Upper lobe of right lung (tissue), 1 donor: ENCODE measurements at places on chromosomes 1 and 21. TPM values are rescaled to one million over a fixed set of nuclear protein-coding genes. Genes with fewer than 3 reads are reported as not detected.

GRCh38 chr1:234957330-234958065 lies 171.1 kb downstream of the TOMM20 start:
- H3K4me3 ChIP-seq, result no peak overlapping the region
- no peak overlapping the region for H3K27ac ChIP-seq

- H3K36me3 ChIP-seq, result no peaks in the 10 kb centered on the region
- no peak for DNase-seq
- H3K4me3 ChIP-seq, result no peak overlapping the region
- H3K27ac ChIP-seq, result no peak overlapping the region
- H3K4me1 ChIP-seq, result no peaks in the 10 kb centered on the region
Measured at GRCh38 chr1:154707901-154708463, 100.0 kb upstream of the ADAR start.

DNA sequence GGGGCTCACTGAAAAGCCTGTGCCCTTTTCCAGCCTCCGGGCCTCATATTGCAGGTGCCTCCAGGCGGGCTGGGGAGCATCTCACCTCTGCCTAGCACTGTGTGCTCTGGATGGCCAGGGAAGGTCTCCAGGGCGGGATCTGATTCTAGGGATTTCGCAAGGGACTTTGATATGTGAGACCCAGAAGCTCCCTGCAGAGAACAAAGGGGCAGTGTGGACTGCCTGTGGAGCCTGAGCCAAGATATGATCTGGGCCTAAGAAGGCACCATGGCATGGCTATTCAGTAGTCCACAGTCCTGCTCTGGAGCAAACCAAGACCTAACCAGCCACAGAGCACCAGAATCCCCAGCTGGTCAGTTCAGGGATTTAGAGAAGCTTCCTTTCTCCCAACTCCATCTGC lies 157.2 kb downstream of the ST6GALNAC5 start:
- H3K36me3 ChIP-seq, result no peaks in the 10 kb centered on the region
- H3K27me3 ChIP-seq, result no peaks in the 10 kb centered on the region
- H3K4me3 ChIP-seq, result no peak overlapping the region
- DNase-seq, result no peak

DNA sequence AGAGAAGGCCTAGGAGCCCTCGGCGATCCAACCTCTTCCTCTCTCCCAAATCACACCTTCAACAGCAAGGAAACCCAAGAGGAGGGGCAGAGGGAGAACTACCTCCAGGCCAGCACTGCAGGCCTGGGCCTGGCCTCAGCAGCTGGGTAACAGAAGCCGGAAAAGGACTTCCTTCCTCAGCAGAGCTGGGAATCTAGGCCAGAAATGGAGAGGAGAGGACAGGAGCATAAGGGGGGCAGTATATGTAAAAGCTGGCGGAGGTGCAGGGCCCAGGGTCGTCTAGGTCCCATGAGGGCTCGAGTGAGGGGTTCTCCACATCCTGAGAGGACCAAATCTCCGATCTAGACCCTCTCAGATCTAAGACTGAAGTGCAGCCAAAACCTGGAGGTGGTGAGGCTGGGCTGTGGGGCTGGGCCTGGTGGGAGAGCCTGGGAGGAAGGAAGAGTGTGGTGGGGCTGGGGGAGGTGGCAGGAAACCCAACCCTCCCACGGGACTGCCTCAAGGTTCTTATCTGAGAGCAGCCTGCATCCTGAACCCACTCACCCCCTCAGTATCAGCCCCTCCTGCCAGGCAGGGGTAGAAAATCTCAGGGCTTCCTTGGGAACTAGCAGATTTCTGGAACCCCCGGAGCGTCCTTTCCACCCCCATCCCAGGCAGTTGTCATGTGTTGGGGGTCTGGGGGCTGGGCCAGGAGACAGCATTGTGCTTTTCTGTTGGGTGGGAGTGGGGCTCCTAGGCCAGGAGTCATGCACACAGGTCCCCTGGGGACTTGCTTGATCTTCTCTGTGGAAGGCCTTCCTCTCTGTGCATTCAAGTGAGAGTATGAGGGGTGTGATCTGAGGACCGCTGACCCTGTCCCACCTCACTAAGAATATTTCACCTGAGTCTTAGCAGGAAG lies 33.0 kb downstream of the PIK3C2B start:
- peaks cover 58% of the 10 kb centered on the region for H3K4me1 ChIP-seq
- H3K4me3 ChIP-seq, result no peak overlapping the region
- no peak for DNase-seq
- H3K27ac ChIP-seq, result peak overlapping the region; percentile 63

DNA sequence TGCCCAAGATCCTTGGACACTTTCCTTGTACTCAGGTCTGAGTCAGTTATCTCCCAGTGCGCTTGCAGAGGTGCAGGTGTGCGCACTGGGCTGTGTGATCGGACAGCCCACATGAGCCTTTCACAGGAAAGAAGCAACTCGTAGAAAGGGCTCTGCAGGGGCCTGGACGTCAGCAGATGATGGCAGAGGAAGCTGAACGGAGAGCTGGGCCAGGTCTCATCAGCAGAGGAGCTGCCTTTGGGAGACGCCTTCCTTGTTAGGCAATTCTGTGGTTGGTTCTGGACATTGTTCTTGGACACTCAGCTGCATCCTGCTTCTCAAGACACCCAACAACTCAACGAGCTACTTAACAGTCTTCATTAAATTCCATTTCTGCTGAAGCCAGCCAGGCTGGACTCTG lies 7.5 kb upstream of the PROK1 start:
- peaks cover 12% of the 10 kb centered on the region for H3K4me1 ChIP-seq
- H3K36me3 ChIP-seq, result no peaks in the 10 kb centered on the region
- no peaks in the 10 kb centered on the region for H3K27me3 ChIP-seq
- H3K4me3 ChIP-seq, result no peak overlapping the region

DNA sequence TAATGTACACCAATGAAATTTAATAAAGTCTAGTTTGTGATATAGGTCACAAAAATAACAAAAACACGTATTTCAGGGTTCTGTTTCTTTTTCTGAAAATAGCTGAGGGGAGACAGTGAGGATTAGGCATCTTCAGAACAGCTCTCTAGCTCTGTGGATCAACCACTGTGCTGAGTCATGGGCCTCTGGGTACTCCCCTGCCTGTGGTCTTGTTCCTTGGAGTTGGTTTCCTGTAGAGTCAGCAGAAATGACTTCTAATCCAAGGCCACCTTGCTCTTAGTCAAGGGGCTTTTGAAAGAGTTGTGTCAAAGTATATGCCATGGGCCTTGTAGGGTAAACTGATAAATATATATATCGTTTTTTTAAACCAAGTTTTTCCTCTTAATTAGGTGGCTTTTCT lies 141.8 kb upstream of the ZRANB2 start:
- H3K4me3 ChIP-seq, result no peak overlapping the region
- H3K4me1 ChIP-seq, result no peaks in the 10 kb centered on the region
- no peaks in the 10 kb centered on the region for H3K36me3 ChIP-seq
- DNase-seq, result no peak

- H3K27me3 ChIP-seq, result no peaks in the 10 kb centered on the region
- H3K36me3 ChIP-seq, result no peaks in the 10 kb centered on the region
- no peak overlapping the region for H3K4me3 ChIP-seq
- no peak overlapping the region for H3K27ac ChIP-seq
- DNase-seq, result no peak
- no peaks in the 10 kb centered on the region for H3K4me1 ChIP-seq
Measured at GRCh38 chr1:181219938-181220337, 131.4 kb downstream of the IER5 start.

GRCh38 chr1:4322881-4323280 lies 331.5 kb upstream of the AJAP1 start:
- no peak overlapping the region for H3K27ac ChIP-seq
- H3K27me3 ChIP-seq, result no peaks in the 10 kb centered on the region
- no peaks in the 10 kb centered on the region for H3K4me1 ChIP-seq
- no peak for DNase-seq

DNA sequence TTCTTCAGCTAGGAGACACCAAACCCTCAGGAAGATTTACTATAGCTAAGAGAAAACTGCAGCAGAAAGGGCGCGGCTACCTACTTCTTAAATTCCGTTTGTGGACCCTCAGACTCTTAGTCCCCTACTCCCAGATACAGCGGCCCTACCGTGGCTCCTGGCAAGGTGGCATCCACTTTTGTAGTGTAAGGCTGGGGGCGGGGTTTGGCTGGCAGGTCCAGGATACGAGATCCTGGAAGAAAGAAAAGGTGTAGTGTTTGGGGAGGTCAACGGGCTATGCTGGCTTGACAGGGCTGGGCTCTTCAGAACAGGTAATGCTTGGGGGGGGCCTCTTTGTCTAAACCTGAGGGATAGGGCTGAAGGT lies 280 bp downstream of the CREB3L4 start:
- no peaks in the 10 kb centered on the region for H3K27me3 ChIP-seq
- DNase-seq, result peak; percentile 82
- peak overlapping the region; percentile 94 for H3K27ac ChIP-seq
- no peaks in the 10 kb centered on the region for H3K36me3 ChIP-seq
- H3K4me3 ChIP-seq, result peak overlapping the region; percentile 75

GRCh38 chr21:44047996-44048560 lies 36.0 kb downstream of the TRAPPC10 start:
- no peak overlapping the region for H3K27ac ChIP-seq
- no peaks in the 10 kb centered on the region for H3K27me3 ChIP-seq
- DNase-seq, result no peak
- H3K4me3 ChIP-seq, result no peak overlapping the region
- peaks cover 22% of the 10 kb centered on the region for H3K4me1 ChIP-seq
- peaks cover 24% of the 10 kb centered on the region for H3K36me3 ChIP-seq

DNA sequence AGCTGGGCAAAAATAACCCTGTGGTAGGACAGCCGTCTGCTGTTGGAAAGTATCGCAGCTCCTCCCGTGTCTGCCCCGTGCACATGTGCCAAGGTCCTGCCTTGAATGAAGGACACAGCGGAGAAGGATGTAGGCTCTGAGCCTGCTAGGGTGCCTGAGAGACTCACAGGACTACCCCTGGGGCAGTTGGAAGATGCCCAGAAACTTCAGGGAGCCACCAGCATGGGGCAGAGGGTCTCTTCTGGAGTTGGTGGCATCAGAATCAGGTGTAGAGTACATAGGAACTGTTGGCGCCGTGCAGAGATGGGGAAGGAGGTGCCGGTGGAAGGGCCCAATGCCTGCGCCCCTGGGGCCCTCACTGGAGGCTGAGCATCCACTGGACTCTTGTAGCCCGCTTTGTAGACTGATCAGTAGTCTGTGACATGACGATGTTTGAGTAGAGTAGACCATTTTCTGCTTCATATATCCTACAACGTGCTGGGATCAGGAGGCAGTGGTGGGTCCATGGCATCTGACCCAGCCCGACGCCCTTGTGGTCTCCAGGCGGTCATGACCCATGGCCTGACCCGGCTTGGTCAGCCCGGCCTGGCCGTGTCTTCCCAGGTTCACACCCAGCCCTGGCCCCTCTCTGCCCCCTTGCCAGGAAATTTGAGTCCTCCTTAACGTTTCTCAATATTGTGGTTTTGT lies 5.3 kb upstream of the C1orf174 start:
- peak; percentile 40 for DNase-seq
- H3K27ac ChIP-seq, result no peak overlapping the region
- H3K36me3 ChIP-seq, result no peaks in the 10 kb centered on the region
- peaks cover 7% of the 10 kb centered on the region for H3K27me3 ChIP-seq
- peaks cover 3% of the 10 kb centered on the region for H3K4me1 ChIP-seq

GRCh38 chr1:94980582-94981574 lies 54.0 kb upstream of the CNN3 start:
- H3K36me3 ChIP-seq, result no peaks in the 10 kb centered on the region
- peak overlapping the region; percentile 61 for H3K27ac ChIP-seq
- H3K4me1 ChIP-seq, result no peaks in the 10 kb centered on the region
- no peak for DNase-seq
- H3K4me3 ChIP-seq, result no peak overlapping the region

DNA sequence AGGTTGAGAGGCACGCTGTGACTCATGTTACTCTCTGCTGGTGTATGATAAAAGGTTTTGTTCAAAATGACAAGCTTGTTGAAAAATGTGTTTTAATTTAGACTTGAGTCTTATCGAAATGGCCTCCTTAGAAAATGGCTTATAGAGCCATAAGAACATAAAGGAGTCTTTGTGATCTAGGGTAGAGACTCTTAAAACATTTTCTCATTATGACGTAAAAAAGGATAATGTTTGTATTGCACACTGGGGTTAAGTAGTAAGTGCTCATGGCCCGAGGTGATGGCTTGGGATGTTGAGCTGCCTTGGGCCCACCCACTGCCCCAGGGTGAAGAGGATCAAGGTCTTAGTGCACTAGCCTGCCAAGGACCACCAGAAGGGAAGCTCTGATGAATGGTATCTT lies 117.4 kb downstream of the DISC1 start:
- no peak overlapping the region for H3K27ac ChIP-seq
- no peaks in the 10 kb centered on the region for H3K4me1 ChIP-seq
- no peak for DNase-seq
- no peak overlapping the region for H3K4me3 ChIP-seq

DNA sequence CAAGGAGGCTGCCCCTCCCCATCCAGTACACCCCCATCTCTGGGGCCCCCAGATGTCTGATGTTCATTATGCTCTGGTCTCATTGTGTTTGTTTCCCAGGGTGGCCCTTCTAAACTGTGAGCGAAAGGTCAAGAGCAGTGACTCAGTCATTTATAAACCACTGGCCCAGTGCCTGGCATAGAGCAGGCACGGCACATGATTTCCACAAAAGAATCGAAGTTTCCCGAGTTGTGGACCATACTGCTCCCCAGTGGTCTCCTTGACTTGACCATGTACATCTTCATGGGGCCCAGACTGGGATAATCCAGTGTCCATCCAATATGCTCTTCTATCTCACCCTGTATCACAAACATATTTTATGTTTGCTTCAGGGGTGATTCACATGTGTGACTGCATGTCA lies 153.3 kb downstream of the NR5A2 start:
- H3K27ac ChIP-seq, result no peak overlapping the region
- H3K36me3 ChIP-seq, result no peaks in the 10 kb centered on the region
- no peak overlapping the region for H3K4me3 ChIP-seq
- DNase-seq, result no peak
- peaks cover 19% of the 10 kb centered on the region for H3K4me1 ChIP-seq

GRCh38 chr1:41003127-41003639 lies 18.3 kb downstream of the SLFNL1 start:
- H3K4me3 ChIP-seq, result no peak overlapping the region
- no peak for DNase-seq
- H3K36me3 ChIP-seq, result peaks cover 74% of the 10 kb centered on the region
- no peaks in the 10 kb centered on the region for H3K27me3 ChIP-seq

- no peak overlapping the region for H3K27ac ChIP-seq
- no peaks in the 10 kb centered on the region for H3K27me3 ChIP-seq
- peaks cover 86% of the 10 kb centered on the region for H3K36me3 ChIP-seq
- no peak overlapping the region for H3K4me3 ChIP-seq
Measured at GRCh38 chr1:10170239-10170574, 40.2 kb upstream of the KIF1B start.

- no peaks in the 10 kb centered on the region for H3K4me1 ChIP-seq
- H3K4me3 ChIP-seq, result no peak overlapping the region
- H3K36me3 ChIP-seq, result no peaks in the 10 kb centered on the region
Measured at GRCh38 chr1:58459911-58460310, 86.6 kb downstream of the OMA1 start.

GRCh38 chr1:36471830-36472641 lies 7.9 kb upstream of the MRPS15 start:
- H3K36me3 ChIP-seq, result no peaks in the 10 kb centered on the region
- no peak overlapping the region for H3K27ac ChIP-seq
- H3K27me3 ChIP-seq, result no peaks in the 10 kb centered on the region
- peak; percentile 62 for DNase-seq

- H3K4me1 ChIP-seq, result peaks cover 12% of the 10 kb centered on the region
- no peaks in the 10 kb centered on the region for H3K27me3 ChIP-seq
- no peak overlapping the region for H3K27ac ChIP-seq
- no peaks in the 10 kb centered on the region for H3K36me3 ChIP-seq
- no peak overlapping the region for H3K4me3 ChIP-seq
- DNase-seq, result no peak
Measured at GRCh38 chr1:27607239-27607804, 3.4 kb upstream of the AHDC1 start.

SCMH1 gene
- total RNA-seq, result 37.2 TPM

EDEM3 gene
- 43.6 TPM for total RNA-seq

DNAJC6 gene
- total RNA-seq, result 6.6 TPM

MRPL39 gene
- 19.9 TPM for total RNA-seq

CD5L gene
- 0.93 TPM for total RNA-seq

RGS4 gene
- 0.81 TPM for total RNA-seq

NGF gene
- 1.0 TPM for total RNA-seq

KCNK2 gene
- 0.26 TPM for total RNA-seq
